ENCODE measurements at places on chromosomes 2 and 18. TPM values are rescaled to one million over a fixed set of nuclear protein-coding genes. Genes with fewer than 3 reads are reported as not detected.

GRCh38 chr2:9113262-9113661 is 93.3 kb upstream of the ASAP2 start:
- no peaks in the 10 kb centered on the region for H3K36me3 ChIP-seq
- H3K4me1 ChIP-seq = no peaks in the 10 kb centered on the region
- no peak overlapping the region for H3K4me3 ChIP-seq
- H3K27ac ChIP-seq = no peak overlapping the region
- H3K27me3 ChIP-seq = no peaks in the 10 kb centered on the region
- no peak for DNase-seq

GRCh38 chr2:120442541-120442922 is 96.6 kb downstream of the INHBB start:
- H3K4me3 ChIP-seq = peak overlapping the region; percentile 41
- no peaks in the 10 kb centered on the region for H3K36me3 ChIP-seq
- no peak overlapping the region for H3K27ac ChIP-seq
- peaks cover 9% of the 10 kb centered on the region for H3K27me3 ChIP-seq

GRCh38 chr2:236758406-236758805 is 188.8 kb downstream of the ACKR3 start:
- no peaks in the 10 kb centered on the region for H3K4me1 ChIP-seq
- DNase-seq = no peak
- no peak overlapping the region for H3K4me3 ChIP-seq

- H3K4me3 ChIP-seq = no peak overlapping the region
- no peaks in the 10 kb centered on the region for H3K36me3 ChIP-seq
- H3K27ac ChIP-seq = no peak overlapping the region
Measured at GRCh38 chr2:27904405-27904665, 13.8 kb downstream of the BABAM2 start.

- H3K36me3 ChIP-seq = no peaks in the 10 kb centered on the region
- no peak for DNase-seq
- H3K4me1 ChIP-seq = peaks cover under 1% of the 10 kb centered on the region
Measured at GRCh38 chr2:71471276-71471675, 17.9 kb downstream of the DYSF start.

DNA sequence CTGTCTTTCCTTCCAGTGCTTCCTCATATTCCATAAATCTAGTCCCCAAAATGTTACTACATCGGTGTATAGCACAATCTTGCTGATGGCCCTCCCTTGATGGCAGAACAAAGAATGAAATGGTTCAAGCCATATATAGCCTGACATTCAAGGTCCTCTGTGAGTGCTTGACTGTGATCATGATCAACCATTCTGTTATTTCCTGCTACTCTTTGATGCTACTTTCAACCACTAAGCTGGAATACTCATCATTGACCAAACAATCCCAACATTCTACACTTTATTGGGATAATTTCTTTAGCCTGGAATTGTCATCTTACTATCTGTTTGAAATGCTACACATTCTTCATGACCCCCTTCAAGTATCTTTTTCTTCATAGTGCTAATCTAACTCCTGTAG is 633.9 kb downstream of the PLCL1 start:
- DNase-seq = no peak
- H3K4me1 ChIP-seq = no peaks in the 10 kb centered on the region
- no peak overlapping the region for H3K27ac ChIP-seq
- H3K36me3 ChIP-seq = no peaks in the 10 kb centered on the region

GRCh38 chr2:169358016-169358415 is 4.3 kb downstream of the LRP2 start:
- H3K4me1 ChIP-seq = peaks cover 6% of the 10 kb centered on the region
- no peaks in the 10 kb centered on the region for H3K36me3 ChIP-seq
- peaks cover 25% of the 10 kb centered on the region for H3K27me3 ChIP-seq
- H3K4me3 ChIP-seq = no peak overlapping the region

DNA sequence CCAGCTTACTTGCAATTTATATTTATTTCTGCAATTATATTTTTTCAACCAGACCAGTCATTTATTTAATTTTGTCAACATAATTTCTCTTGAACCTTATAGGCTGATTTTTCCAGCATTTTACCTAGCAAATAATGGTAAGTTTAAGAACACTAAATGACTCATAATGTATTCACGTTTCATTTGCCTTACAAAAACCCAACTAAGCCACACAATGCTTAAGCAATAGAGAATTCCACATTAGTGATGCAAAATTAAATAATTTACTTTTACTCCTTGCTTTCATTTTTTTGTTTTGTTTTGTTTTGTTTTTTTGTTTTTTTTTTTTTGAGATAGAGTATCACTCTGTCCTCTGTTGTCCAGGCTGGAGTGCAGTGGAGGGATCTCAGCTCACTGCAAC is 110.4 kb upstream of the VRK2 start:
- no peak overlapping the region for H3K4me3 ChIP-seq
- no peak overlapping the region for H3K27ac ChIP-seq
- H3K27me3 ChIP-seq = no peaks in the 10 kb centered on the region
- H3K36me3 ChIP-seq = no peaks in the 10 kb centered on the region
- no peak for DNase-seq

- no peaks in the 10 kb centered on the region for H3K27me3 ChIP-seq
- H3K36me3 ChIP-seq = no peaks in the 10 kb centered on the region
- no peak overlapping the region for H3K27ac ChIP-seq
- no peak overlapping the region for H3K4me3 ChIP-seq
- no peak for DNase-seq
Measured at GRCh38 chr2:216555274-216555673, 56.6 kb downstream of the RPL37A start.

GRCh38 chr2:588074-588645 is 89.0 kb downstream of the TMEM18 start:
- no peak for DNase-seq
- H3K27me3 ChIP-seq = no peaks in the 10 kb centered on the region
- H3K27ac ChIP-seq = no peak overlapping the region
- H3K4me3 ChIP-seq = no peak overlapping the region

The DRC1 gene
- not detected for total RNA-seq

Data from colonic mucosa (tissue), 4 donors.